Heart right ventricle (tissue), 16 donors: ENCODE measurements at places on chromosomes 2 and 18. TPM values are rescaled to one million over a fixed set of nuclear protein-coding genes. Genes with fewer than 3 reads are reported as not detected.

Gene NHEJ1
- 8.4 TPM for total RNA-seq

Gene CDH7
- total RNA-seq: not detected

Gene CXCR2
- 0.39 TPM for total RNA-seq

Gene NFATC1
- total RNA-seq: 20.8 TPM

Gene DNAH6
- total RNA-seq: 0.08 TPM

Gene DCDC2C
- not detected for total RNA-seq

Gene PDCL3
- 21.4 TPM for total RNA-seq

Gene ZNF396
- 0.71 TPM for total RNA-seq

Gene SLC30A3
- total RNA-seq: 15.4 TPM

Gene CENPA
- 8.8 TPM for total RNA-seq

Gene GKN2
- total RNA-seq: not detected

Gene DYNAP
- not detected for total RNA-seq

Gene ABCG5
- total RNA-seq: not detected

Gene TMSB10
- total RNA-seq: 298 TPM

Gene ABCA12
- total RNA-seq: not detected

Gene ACP1
- 63.1 TPM for total RNA-seq

Gene COL4A3
- total RNA-seq: 4.5 TPM
